ENCODE measurements at places on chromosomes 16 and 17. TPM values are rescaled to one million over a fixed set of nuclear protein-coding genes. Genes with fewer than 3 reads are reported as not detected.

The ITGAE gene
- 6.2 TPM for total RNA-seq

The CES5A gene
- total RNA-seq = 0.16 TPM

The ELOB gene
- total RNA-seq = 84.1 TPM

The SLC35G6 gene
- not detected for total RNA-seq

The KIFC3 gene
- total RNA-seq = 44.6 TPM

The SMIM36 gene
- not detected for total RNA-seq

The SOX15 gene
- total RNA-seq = 0.47 TPM

The TEX14 gene
- 0.31 TPM for total RNA-seq

The SOCS1 gene
- total RNA-seq = not detected

The KRT17 gene
- total RNA-seq = 0.31 TPM

The GRN gene
- total RNA-seq = 32.3 TPM

The SMCR8 gene
- 11.4 TPM for total RNA-seq

The METTL22 gene
- total RNA-seq = 13.7 TPM

The CMTM1 gene
- 2.7 TPM for total RNA-seq

The COL1A1 gene
- 17.6 TPM for total RNA-seq

The TUBG1 gene
- 10.3 TPM for total RNA-seq

The METTL23 gene
- total RNA-seq = 17.8 TPM

The TNS4 gene
- total RNA-seq = not detected

The ABCA6 gene
- total RNA-seq = 3.7 TPM

The CRYBA1 gene
- not detected for total RNA-seq

The PSMD12 gene
- total RNA-seq = 53.5 TPM

The KRT33B gene
- not detected for total RNA-seq
